ENCODE measurements at places on chromosomes 6 and 20.

- DNase-seq: no peak
These were observed 16.1 kb downstream of the PLA2G7 start for GRCh38 chr6:46719099-46719498.

GRCh38 chr20:10984913-10985312 lies 311.1 kb upstream of the JAG1 start:
- DNase-seq: no peak

DNA sequence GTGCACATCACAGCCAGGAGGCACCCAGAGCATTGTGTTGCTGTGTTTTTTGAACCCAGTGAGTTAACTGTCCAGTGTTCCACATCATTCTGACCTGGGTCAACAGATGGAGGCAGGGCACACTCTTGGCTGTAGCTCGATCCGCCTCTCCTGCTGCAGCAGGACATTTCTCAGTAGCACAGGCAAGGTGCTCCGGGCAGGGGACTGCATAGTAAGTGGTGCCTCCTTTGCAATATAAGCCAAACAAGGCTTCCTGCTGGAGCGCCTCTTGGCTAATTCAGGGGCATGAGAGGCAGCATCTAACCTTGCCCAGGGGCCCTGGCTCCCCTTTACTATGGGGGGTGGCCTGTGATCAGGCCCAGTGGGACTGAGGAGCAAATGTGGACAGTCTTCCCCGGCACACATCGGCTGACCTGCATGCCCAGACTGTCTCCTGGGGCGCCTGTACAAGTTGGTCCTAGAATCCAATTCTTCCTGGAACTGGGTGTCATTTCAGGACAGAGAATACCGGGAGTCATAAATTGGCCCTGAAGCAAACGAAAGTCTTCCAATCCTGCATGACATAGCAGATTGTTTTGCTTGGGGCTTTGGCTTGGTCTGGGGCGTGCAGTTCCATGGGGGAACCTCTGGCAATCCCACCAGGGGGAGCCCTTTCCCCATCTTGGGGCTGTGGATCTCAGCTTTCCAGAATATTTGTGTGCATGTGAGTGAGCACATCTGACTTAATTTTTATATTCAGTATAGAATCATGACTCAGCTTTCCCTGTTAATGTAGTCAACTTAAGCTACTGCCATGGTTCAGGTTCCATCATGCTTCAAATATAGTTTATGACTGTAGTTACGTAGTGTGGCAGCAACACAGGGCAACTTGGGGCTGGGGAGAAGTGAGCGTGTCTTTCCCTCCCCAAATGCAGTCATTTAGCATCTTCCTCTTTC lies 56.0 kb upstream of the DDR1 start:
- DNase-seq: peak; percentile 82

- no peak for DNase-seq
These were observed 47.6 kb downstream of the AGPAT4 start for GRCh38 chr6:161226009-161226964.

- DNase-seq: no peak
These were observed 122.1 kb downstream of the TIAM2 start for GRCh38 chr6:155117256-155117655.

- DNase-seq: no peak
These were observed 185.6 kb upstream of the TAB2 start for GRCh38 chr6:149131891-149132290.

DNA sequence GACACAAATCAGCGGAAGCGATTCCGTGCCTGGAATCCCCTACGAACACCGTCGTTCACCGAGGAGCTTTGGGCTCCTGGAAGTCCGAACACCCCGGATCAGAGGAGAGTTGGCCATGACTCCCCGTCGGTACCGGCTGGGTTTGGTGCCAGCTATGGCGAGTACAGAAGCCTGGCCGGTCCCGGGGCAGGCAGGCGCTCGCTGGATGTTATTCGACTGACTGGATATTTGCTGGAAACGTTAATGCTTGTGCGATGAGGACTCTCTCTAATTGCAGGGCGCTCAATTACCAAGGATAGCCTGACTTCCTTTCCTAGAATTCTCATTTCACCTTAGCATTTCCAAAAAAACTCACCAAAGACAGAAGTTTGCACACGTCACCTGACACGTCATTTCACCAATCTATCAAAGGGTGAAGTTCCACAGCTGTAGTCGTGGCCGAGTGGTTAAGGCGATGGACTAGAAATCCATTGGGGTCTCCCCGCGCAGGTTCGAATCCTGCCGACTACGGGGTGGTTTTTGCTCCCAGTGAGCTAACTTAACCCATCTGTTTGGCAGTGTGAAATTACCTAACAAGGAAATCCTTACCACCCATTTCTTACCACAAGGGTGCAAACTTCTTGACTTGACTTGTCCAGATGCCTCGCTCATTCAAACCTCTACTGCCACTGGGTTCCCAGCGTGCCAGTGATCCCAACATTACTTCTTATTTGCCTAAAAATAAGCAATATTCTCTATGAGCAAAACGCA lies 22.7 kb upstream of the ZNF184 start:
- peak; percentile 51 for DNase-seq

DNA sequence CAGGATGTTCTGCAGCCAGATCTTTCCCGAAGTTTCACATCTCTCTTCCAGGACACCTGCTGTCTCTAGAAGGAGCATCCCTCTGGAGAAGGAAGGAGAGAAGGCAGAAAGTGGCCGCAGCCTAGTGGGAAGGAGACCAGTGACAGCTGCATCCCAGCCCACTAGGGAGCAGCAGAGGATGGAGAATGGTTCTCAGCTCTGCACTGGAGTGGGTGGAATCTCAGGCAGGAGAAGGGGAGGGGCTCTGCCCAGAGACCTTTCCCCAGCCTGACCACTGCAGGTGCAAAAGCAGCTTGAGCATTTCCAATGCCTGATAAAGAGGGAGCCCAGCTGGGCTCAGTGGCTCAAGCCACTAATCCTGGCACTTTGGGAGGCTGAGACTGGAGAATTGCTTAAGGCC lies 32.3 kb downstream of the NCR2 start:
- DNase-seq: peak; percentile 88

- no peak for DNase-seq
These were observed 39.7 kb downstream of the BCL2L1 start for GRCh38 chr20:31682927-31683326.

DNA sequence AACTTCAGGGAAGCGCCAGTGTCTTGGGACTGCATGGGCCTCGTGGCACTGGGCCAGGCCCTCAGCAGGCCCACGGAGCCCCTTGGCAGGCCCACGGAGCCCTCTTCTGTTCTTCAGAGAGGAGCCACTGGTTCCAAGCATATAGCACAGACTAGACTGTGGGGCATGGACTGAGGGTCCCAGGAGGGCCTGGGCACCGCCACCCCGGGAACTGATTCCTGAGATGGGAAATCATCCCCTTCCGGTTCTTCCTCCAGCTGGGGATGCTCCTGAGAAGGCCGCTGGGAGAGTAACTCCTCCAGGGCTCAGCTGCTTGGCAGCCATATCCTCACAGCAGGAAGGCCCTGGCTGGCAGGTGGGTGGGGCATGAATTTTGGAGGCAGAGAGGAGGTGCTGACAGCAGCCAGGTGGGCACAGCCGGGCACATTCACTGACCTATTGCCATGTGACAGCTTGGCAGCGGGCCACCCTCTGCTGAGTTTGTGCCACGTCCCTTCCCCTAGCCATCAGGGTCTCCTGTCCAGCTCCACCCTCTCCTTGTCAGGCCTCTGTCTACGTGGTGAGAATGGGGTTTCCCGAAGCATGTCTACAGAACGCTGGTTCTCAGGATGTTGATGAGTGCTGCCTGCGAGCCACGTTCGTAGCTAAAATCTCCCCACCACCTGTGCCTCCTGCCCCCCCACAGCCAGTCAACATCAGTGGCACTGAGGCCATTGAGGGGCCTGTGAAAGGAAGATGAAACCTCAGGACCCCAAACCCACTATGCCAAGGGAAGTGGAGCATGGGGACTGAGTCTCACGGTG lies 152.1 kb downstream of the TAF4 start:
- no peak for DNase-seq

GRCh38 chr6:169520104-169520503 lies 181.7 kb downstream of the WDR27 start:
- no peak for DNase-seq

DNA sequence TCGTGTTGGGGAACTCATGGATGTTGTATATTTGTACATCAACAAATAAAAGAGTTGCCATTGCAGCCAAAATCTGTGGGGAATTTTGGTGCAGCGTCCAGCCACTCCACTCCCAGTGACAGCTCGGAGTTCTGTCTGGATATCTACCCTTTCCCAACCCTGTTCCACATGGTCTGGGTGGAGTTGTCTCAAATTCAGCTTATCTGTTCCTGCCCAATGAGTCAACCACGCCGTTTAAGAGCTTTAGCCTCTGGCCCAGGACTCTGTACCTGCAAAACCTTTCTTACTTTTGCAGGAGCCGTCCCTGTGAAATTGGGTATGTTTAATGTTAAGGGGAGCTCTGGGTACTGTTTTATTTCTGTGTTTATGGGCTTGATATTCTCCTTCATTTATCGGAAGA lies 33.9 kb upstream of the OVOL2 start:
- DNase-seq: no peak

DNA sequence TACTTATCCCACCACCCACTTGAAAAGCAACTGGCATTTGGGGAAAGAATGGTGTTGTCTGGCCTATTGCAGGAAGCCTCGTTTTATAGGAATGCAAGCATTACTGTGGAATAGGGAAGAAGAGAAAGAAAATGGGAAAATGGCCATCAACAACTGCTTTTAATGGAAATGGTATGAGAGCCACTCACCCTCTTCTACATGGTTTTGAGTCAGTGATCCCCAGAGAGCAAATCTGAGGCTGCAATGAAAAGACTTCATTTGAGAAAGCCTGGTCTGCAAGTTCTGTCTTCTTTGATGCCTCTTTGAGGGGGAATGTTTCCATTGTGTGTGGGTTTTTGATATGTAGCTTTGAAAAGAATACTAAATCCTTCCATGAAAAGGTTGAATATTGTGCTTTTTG lies 172.3 kb upstream of the HDDC2 start:
- no peak for DNase-seq

DNA sequence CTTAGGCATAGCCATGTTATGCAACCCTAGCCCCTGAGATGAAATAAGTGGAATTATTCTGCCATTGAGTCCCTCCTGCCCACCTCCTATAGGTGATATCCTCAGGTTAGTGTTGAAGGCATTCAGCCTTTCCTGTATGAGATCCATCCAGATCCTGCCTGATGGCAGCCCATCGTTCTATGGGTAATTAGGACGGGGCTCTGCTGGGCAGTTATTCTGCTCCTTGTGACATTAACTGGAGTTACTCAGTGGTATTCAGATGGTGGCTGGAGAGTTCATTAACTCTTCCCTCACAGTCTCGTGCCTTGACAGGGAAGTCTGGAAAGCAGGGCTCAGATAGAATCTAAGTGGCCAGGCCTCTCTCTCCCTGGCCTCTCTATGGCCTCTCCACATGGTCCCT lies 9.3 kb upstream of the GMDS start:
- no peak for DNase-seq

DNA sequence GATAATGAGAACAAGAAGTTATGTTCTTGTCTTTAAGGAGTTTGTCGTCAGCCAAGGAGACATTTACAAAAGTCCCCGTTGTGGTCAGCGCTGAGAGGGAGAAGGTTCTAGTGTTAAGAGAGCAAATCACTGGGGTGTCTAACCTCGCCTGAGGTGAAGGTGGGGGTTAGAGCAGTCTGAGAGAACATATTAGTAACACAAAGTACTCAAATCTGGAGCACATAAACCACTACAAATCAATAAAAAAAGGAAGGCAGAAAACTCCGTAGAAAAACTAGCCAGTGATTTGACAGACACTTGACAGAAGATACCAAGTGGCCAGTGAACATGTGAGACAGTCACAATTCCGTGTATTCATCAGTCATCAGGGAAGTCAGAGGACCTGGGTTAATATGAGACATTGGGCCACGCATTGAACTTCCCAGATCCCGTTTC lies 45.4 kb downstream of the CDS2 start:
- no peak for DNase-seq

GRCh38 chr20:62367633-62368391 lies 700 bp upstream of the LAMA5 start:
- DNase-seq: peak; percentile 50

DNA sequence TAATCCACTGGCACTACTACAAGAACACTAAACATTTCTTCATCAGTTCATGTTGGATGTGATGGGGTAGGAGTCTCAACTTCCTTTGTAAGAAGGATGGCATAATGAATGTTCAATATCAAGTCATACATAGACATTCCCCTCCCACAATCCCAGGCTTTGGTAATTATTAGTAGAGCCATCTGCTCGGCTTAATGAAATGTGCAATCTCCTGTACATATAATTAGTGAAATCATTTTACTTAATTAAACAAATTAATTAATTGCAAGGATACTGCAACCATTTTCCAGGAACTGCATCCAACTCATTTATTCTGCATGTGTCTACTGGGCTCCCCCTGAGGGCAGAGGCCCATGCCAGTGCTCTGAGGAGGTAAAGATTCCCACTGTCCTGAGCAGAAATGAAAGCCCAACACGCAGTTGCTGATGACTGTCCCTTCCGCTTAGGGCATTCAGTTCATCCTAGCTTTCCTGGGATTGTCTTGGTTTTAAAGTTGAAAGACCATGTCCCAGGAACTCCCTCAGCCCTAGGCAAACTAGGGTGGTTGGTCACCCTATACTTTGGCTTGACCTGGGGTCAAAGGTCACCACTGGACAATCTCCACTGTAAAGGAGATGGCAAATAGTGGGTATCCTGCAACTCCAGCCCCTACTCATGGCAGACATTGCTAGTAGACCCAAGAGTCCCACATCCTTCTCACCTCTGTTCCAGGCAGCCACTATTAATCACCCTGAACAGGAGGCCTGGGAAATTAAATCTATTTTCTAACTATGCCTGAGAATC lies 109.8 kb downstream of the TRERF1 start:
- no peak for DNase-seq

GRCh38 chr20:313948-314347 lies 11.4 kb upstream of the SOX12 start:
- DNase-seq: no peak
